Activated T-helper 1 cell treated with Interleukin-2 at 50 U/mL for 16 hours (primary cell): ENCODE measurements at places on chromosomes 5 and 9.

- DNase-seq = no peak
Observed at GRCh38 chr5:164422400-164422799, 917.0 kb downstream of the MAT2B start.

GRCh38 chr5:167447466-167448375 is 843.7 kb upstream of the WWC1 start:
- DNase-seq = no peak

DNA sequence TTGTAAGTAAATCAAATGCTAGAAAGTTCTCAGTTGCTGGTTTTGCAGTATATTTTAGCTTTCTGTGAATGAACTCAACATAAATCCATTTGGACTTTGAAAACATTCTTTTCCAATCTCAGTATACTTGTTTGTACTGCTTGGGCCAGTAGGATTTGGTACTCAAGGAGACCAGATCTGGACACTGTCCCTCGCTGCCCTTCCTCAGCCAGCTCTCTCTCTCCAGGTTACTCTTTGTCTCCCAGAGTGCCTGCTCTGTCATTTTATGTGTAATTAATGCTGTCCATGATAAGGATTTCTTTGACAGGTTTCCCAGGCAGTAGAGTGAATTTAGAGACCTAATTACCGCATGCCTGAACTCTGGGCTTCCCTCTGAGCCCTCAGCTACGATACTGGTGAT is 344.6 kb upstream of the SGCD start:
- no peak for DNase-seq

- DNase-seq = no peak
Observed at GRCh38 chr9:6384732-6385131, 28.3 kb upstream of the UHRF2 start.

- no peak for DNase-seq
Observed at GRCh38 chr9:103399535-103399934, 404.4 kb downstream of the CYLC2 start.

DNA sequence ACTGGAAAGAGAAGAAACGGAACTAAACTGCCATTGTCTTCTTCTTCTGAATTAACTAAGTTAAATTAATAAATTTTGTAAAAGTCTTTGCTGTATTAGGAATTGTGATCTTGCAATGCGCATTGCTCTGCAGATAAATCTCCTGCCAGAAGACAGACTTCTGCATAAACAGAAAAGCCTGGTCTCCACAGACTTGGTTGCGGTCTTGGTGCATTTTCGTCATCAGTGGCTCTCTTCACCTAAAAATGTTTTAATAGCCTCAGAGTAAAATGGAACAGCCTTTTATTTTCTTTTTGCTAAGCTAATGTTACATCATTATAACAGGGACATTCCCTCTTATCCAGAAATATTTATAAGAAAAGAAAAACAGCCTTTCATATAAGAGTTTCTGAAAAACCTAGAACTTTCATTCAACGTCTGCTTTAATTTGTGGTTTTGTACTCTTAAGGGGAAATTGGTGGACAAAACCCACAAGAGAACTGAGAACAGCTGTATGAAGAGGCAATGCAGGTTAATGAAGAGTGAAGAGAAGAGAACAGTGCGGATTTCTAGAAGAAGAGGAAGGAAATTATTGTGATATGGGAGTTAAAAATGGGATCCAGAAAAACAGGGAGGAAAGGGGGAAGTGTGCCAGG is 10.1 kb downstream of the IFNA5 start:
- no peak for DNase-seq

- no peak for DNase-seq
Observed at GRCh38 chr9:136662656-136663581, at the start of gene EGFL7. Gene EGFL7 (plus strand): TSS chr9:136662916. CDS start chr9:136668283, 5,367 bp downstream.

GRCh38 chr5:137836997-137837396 is 30.7 kb upstream of the MYOT start:
- no peak for DNase-seq

DNA sequence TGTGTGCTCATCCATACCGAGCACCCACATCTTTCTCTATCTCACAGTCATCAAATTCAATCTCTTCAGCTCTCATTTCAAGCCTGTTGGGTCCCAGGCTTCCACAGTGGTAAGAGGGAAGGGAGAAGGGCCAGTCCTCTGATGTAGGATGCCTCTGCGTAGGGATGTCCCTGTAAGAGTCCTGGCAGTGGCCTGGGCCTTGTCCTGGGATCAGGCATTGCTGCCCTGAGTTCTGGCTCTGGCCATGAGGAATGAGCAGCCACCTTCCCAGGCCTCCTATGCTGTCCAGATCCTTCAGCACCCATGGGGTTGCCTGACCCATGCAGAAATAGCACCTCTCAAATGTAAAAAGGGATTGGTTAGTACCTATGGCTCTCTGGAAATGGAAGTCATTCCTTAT is 121.2 kb downstream of the EFNA5 start:
- DNase-seq = no peak

DNA sequence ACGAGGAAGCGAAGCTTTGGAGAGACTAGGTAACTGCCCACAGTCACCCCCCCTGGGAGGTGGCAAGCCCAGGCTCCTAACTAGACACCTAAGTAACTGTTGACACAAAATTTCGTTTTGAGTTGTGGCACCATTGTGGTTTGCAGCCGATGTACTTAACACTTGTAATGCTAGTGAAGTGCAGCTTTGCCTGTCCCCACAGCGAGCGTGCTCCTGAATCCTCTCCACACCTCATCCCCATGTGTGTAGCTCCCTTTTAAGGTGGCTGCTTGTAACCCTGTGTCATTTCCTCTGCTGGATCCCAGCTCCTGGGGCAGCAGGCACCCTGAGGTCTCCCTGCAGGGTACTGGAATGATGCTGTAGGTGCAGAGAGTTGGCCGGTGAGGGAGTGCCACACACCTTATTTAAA is 114.9 kb downstream of the TRIO start:
- DNase-seq = no peak

- no peak for DNase-seq
Observed at GRCh38 chr5:94423411-94423810, 195.0 kb downstream of the KIAA0825 start.

GRCh38 chr5:136006761-136007251 is 22.0 kb upstream of the TGFBI start:
- no peak for DNase-seq

- DNase-seq = no peak
Observed at GRCh38 chr5:78221964-78222451, 72.5 kb downstream of the AP3B1 start.
